ENCODE measurements at places on chromosomes 4 and X.

- no peak for DNase-seq
Observed at GRCh38 chr4:185307136-185307950, 88.4 kb downstream of the LRP2BP start.

DNA sequence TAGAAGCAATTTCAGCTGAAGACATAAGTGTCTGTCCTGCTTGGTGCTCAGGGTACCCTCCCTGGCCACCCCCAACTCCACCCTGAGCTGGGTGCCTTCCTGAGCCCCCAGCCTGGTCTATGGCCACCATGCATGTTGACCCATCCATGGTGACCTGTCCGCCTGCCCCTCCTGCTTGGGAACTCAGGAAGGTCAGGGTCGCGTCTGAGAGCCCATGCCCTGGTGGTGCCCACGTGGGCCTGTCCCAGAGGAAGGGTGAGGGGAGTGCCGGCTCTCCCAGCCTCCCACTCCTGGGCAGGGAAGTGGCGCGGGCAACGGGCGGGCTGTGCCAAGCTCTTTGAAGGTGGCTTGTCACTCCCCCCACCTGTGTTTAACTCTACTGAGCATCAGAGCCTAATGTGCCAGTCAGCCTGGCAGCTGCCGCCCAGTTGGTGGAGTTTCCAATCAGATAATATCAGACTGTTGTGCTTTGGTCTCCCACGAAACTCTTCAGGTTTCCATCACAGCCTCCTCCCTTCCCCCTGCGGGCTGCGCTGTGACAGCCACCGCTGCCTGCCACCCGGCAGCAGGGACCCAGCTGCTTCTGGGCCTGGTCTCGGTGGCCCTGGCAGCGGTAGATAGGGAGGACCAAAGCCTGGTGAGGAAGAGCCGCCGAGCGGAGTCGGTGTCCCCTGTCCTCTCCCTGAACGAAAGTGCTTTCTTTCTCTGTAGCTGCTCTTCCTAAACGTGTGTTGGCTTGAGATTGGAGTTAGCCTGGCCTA, 4.8 kb downstream of the SH3BP2 start:
- DNase-seq = peak; percentile 49

GRCh38 chrX:14915596-14915995, 42.4 kb downstream of the MOSPD2 start:
- DNase-seq = no peak

- DNase-seq = no peak
Observed at GRCh38 chr4:168119100-168119499, 26.8 kb downstream of the ANXA10 start.

GRCh38 chr4:25377572-25378436, 741 bp downstream of the ANAPC4 start:
- no peak for DNase-seq

DNA sequence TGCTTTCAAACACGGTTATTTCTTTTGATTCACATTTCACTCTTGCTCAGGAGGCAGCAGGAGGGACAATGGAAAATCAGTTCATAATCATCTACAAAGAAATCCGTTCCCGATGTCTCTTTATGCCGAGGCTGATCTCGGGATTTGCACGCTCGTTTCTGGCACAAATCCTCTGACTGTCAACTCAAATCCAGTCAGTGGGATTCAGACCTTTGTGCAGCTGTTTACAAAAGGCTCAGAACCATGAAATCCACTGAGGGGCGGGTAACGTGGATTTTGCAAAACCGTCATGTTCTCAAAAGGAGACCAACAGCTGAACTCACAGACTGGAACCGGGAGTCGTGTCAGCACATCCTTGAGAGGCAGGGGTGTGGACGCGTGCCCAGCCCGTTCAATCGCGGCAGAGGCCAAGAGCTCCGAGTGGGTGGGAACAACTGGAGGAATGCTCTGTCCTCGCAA, 46.4 kb downstream of the ACOX3 start:
- DNase-seq = no peak

GRCh38 chr4:48018112-48018511, 1.5 kb downstream of the NIPAL1 start:
- no peak for DNase-seq

- DNase-seq = no peak
Observed at GRCh38 chr4:104500442-104500841, 5.7 kb upstream of the CXXC4 start.

GRCh38 chrX:79035421-79035820, 90.2 kb downstream of the P2RY10 start:
- DNase-seq = no peak

DNA sequence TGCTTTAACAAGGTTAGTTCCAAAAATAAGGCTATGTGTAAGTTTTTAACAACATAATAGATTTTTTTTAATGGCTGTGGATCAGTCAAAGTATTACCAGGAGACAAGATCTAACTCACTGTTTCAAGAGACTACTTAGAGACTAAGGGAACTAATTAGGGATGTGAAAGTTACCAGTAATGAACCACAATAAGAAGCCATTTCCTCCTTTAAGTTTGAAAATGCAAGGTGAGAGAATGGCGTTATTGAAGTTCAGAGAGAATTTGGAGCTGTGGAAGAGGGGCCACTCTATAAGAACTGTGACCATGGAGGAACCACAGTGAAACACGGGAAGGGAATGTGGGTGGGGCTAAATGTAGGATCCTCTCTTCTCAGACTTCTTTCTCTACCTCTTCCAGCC, 624.2 kb downstream of the GLUD2 start:
- no peak for DNase-seq

DNA sequence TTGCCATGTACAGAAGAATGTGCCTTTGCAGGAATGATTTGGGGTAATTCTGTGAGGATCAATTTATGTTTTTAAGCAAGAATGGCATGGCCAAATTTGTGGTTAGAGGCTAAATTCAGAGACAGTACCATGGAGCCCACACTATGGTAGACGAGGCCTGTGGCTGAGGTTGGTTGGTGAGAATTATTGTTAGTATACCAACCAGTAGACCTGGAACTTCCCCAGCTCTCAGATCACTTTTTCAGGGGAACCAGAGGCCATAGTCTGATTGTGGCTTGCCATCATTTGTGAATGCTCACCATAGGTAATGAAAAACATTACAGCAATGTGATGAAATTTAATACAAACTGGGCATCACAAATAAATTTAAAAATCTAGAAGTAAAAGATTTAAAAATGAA, 56.3 kb downstream of the SHISA3 start:
- DNase-seq = no peak

GRCh38 chr4:113815826-113816225, 54.3 kb upstream of the CAMK2D start:
- DNase-seq = no peak

- no peak for DNase-seq
Observed at GRCh38 chrX:41043674-41044345, 41.4 kb upstream of the USP9X start.

- DNase-seq = peak; percentile 71
Observed at GRCh38 chr4:38132107-38132673, 172.0 kb downstream of the PTTG2 start.

DNA sequence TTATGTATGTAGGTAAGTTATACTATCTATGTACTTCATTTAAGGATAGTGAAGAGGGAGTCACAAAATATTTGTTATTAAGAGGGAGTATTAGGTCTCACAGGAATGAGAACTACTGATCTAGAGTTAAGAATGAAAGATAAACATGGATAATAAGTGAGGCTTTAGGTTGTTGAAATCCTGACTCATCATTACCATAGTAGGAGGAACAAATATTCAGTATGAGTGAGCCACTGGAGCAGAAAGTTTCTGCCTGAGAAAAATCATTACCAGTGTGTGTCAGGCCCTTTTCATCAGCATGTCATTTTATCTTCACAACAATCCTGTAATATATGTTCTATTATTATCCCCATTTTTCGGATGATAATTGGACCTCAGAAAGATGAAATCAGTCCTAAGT, 27.2 kb upstream of the IGSF1 start:
- DNase-seq = no peak

DNA sequence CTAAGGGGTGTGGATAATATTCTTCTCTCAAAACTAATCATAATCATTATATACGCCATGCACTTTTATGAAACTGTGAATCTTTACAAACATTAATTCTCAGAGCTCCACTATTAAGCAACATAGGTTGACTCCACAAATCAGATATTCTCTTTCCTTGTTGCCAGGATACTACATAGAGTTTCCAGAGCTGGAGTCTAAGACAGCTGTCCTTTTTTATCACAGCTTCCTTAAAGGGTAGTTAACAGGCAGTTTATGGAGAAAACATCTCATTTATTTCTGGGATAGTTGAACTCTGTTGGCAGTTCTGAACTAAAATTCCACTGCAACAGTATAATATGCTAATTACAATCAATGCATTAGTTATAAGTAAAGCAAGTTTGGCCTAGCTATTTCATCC, 152.1 kb upstream of the PPP1R2C start:
- no peak for DNase-seq

DNA sequence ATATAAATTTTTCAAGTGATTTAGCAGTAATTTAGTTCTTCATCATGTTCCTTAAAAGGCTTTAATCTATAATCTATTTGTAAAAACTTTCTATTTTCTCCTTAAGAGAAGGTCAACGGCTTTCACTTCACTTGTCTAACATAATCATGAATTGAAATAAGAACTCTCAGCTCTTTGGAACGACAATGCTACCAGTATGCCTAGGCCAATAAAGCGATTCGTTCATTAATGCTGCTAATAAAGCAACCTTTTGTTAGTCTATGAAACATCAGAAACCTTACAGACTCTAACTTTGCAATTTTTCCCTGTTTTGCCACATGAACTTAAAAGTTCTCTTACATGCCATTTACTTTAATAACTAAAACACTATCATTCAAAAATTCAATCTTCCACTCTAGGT, 47.6 kb downstream of the FBXW7 start:
- DNase-seq = no peak

DNA sequence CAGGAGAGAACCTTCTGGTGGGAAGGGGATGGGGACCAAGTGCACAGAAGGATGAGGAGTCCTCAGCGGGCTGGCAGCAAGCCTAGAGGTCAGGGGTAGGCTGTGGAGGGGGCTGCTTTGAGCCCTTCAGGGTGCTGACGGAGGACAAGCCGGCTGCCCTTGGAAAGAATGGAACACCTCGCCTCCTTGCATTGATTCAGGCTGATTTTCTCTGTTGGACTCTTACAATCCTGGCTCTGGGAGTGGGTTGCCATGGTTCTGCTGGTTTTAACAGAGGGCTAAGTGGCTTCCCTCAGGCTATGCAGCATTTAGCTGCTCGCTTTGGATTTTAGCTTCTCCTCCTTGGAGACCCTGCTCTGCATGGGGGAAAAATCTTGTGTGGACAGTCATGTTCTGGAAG, 49.4 kb upstream of the CHRNA9 start:
- no peak for DNase-seq

- DNase-seq = no peak
Observed at GRCh38 chr4:171342646-171343045, 470.6 kb upstream of the GALNTL6 start.

- DNase-seq = no peak
Observed at GRCh38 chr4:1945124-1945895, 63.5 kb downstream of the NELFA start.

DNA sequence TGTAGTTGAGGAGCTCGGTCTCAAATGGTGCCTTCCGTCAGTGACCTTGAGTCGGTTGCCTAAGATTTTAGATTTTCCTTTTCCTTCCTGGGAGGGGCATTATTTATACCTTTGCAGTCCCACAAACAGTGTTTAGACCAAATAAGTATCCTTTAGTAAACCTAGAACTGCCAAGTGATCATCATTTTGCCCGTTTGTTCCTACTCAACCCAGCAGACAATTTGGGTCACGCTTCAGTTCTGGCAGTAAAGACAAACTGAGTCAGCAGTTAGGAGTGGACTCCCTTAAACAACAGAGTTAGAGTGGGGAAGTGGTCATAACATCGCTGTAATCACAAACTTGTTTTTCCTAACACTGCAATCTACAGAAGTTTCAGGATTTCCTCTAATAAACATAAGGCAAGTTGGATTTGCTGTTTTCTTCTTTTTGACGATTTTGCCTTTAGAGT, 777 bp upstream of the WDFY3 start:
- DNase-seq = no peak

DNA sequence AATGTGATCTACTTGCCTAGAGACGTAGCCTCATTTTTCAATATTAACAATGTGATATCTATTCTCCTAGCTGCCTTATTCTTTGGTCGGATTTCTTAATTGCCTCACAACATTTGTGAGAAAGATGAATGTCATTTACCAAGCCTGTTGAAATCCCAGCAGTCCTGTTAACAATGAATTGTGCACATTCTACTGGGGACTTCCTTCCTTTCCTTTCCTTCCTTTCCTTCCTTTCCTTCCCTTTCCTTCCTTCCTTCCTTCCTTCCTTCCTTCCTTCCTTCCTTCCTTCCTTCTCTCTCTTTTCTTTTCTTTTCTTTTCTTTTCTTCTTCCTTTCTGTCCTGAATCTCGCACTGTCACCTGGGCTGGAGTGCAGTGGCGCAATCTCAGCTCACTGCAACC, 107.1 kb downstream of the GPAT3 start:
- no peak for DNase-seq

DNA sequence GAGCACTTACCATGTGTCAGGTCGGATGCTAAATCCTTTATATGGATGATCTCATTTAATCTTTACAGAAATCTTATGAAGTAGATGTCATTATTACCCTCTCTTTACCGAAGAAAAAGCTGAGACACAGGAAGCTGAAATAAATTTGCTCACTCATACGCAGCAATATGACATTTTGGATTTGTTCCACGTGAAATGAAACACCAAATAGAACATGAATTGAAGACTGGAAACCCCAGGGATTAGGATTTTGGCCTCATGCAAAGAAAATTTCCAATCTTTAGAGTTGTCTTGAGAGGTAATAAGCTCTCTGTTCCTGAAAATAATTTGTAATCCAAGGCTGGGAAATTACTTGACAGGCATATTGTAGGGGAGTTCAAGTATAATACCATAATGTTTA, 354.4 kb upstream of the CLNK start:
- no peak for DNase-seq

Data from CD4-positive, alpha-beta T cell treated with Interleukin-6 for 4 hours (primary cell).